Activated T-helper 1 cell treated with anti-CD3 and anti-CD28 coated beads, Interleukin-2, amount 50 U/mL, for 16 hours (primary cell): ENCODE measurements at places on chromosomes 3 and 15.

- DNase-seq, result no peak
Measured at GRCh38 chr15:25641762-25642161, 202.9 kb upstream of the UBE3A start.

DNA sequence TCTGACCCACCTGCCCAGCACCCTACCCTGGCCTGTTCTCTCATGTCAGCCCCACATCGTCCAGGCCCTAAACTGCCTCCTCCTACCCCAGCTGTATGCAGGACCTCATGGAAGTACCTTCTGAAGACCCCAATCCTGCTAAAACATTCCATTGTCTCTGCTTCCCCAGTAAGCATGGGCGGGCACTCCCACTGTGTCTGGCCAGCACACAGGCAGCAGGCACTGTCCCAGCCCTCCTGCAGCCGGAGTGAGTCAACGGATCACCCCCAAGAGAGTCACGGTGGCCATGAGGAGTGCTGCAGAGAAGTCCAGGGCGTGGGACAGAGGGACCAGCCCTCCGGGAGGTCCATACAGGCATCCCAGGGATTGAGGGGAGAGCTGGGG lies 36.4 kb upstream of the SLCO2A1 start:
- DNase-seq, result no peak

DNA sequence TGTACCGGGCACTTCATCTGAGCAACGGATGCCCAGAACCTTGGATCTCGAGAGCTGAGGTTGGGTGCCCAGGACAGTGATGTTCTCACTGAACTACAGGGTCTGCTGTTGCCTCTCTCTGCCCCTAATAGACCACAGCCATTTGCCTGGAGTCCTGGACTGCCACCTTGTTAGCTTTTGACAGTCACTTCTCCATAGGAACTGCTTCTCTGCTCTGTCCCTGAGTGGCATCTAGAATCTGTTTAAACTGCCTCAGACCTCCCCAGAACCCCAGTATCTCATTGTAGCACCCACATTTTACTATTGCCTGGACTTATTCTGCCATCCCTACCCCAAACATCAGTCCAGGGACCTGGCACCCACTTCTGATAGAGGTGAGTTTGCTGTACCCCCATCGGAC lies 194.4 kb downstream of the SLCO3A1 start:
- no peak for DNase-seq

- DNase-seq, result no peak
Measured at GRCh38 chr3:124209426-124209825, 217.5 kb upstream of the ROPN1 start.

DNA sequence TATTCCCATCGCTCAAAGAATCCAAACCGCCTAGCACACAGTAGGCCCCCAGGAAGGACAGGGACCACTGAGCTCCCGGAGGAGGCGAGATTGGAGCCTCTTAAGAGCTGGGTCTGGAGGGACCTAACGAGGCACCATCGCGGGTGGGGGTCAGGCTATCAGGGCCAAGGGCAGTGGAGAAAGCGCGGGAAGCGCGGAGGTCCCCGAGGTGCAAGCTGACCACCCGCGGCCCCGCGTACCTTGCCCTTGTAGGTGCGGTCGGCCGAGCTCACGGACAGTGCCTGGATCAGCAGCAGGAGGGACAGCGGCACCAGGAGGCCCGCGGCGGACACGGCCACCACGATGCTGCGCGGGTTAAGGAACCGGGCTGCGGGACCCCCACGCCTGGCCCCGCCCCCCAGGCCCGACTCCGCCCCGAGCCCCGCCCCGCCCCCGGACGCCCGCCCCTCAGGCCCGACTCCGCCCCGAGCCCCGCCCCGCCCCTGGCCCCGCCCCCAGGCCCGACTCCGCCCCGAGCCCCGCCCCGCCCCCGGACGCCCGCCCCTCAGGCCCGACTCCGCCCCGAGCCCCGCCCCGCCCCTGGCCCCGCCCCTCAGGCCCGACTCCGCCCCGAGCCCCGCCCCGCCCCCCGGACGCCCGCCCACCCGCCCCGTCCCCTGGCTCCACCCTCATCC lies 3.9 kb downstream of the ZDHHC19 start:
- DNase-seq, result no peak

GRCh38 chr3:102006812-102007485 lies 157.6 kb downstream of the NFKBIZ start:
- no peak for DNase-seq

GRCh38 chr15:73633991-73634495 lies 854 bp upstream of the NPTN start:
- no peak for DNase-seq

DNA sequence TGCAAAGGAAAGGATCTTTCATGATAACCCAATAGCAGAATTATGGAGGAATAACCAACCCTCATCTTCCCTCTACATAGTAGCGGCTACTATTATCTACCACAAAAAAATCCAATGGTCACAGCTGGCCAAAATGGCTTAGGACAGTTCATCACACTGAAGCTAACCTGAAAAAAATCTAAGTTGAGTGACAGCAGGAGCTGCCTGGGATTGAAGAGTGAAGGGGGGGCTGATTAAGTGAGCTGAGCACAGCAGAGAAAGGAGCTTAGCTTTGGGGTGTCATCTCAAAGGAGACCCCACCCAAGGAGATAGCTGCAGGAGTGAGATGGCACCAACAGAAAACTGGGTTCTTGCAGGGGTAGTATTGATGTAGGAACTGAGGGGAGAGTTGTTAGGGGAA lies 33.6 kb downstream of the CCNL1 start:
- no peak for DNase-seq

- DNase-seq, result no peak
Measured at GRCh38 chr3:2937055-2937454, 173.1 kb downstream of the IL5RA start.

- no peak for DNase-seq
Measured at GRCh38 chr3:4021162-4021561, 221.9 kb downstream of the LRRN1 start.

GRCh38 chr15:66698318-66698961 lies 3.6 kb upstream of the SMAD6 start:
- DNase-seq, result no peak

DNA sequence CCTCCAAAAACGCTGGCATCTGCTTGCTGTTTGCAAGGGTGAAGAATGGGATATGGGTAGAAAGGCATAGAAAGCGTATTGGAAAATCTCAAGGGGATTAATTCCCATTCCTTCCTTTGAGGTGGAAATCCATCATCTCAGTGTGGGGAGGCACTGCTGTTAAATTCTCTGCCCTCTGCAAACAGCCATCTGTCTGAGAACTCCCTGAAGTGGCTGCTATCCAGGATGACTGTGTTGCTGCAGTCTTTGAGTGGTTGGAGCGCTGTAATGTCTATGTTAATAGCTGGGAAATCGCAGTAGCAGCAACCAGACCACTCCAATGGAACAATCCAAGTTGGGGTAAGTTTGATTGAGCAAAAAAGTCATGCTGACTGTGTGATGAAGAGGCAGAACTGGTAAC lies 625.9 kb downstream of the NLGN1 start:
- no peak for DNase-seq

DNA sequence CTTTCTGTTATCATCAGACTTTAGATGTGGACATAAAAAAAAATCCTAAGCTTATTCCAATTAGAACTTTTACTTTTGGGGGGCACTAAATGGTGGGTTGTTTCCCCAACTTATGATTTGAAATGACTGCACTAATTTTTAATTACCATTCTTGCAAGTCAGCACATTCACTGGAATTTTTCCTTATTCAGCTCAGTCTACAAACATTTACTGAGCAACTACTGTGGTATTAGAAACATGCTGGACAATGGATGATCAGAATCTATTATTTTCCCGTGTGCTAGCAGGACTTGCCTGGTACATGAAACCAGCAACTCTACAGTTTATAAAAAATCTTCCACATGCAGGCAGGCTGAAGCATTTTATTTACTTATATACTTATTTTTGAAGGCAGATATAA lies 273.6 kb downstream of the FOXP1 start:
- DNase-seq, result no peak

- DNase-seq, result no peak
Measured at GRCh38 chr3:51389423-51390183, 1.5 kb upstream of the RBM15B start.

DNA sequence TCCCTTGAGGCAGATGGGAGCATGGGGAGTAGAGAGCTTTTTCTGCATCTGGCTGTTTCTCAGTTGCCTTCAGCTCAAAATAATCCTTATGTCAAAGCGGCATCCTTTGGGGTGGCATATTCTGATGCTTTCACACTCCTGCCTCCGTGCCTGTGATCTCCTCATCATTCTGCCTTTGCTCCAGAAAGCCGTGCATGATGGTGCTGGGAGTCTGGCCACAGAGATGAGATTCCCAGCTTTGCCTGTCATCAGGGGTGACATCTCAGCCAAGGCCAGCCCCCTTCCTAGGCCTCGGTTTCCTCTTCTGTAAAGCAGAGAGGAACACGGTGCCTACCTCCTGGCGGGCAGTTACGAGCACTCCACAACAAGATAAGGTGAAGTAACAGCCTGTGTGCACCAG lies 96.3 kb upstream of the ALDH1A3 start:
- DNase-seq, result no peak

GRCh38 chr3:185976100-185976499 lies 38.3 kb upstream of the TRA2B start:
- DNase-seq, result no peak

DNA sequence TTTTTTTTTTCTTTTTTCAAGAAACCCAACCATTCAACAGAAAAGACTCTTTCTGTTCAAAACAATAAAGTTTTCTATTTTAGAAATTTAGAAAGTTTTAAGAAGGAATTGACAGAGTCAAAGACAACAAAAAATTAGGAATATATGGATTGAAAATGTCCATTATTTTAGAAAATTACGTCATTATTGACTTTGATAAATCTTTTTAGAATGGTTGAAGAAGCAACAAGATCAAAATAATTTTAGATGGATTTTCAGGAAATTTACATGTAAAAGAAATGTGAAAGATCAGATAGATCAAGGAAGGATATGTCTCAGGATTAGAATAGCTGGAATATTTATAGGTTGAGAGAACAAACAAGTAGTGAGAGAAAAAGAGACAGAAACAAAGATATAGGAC lies 8.4 kb upstream of the KCNH8 start:
- DNase-seq, result no peak

DNA sequence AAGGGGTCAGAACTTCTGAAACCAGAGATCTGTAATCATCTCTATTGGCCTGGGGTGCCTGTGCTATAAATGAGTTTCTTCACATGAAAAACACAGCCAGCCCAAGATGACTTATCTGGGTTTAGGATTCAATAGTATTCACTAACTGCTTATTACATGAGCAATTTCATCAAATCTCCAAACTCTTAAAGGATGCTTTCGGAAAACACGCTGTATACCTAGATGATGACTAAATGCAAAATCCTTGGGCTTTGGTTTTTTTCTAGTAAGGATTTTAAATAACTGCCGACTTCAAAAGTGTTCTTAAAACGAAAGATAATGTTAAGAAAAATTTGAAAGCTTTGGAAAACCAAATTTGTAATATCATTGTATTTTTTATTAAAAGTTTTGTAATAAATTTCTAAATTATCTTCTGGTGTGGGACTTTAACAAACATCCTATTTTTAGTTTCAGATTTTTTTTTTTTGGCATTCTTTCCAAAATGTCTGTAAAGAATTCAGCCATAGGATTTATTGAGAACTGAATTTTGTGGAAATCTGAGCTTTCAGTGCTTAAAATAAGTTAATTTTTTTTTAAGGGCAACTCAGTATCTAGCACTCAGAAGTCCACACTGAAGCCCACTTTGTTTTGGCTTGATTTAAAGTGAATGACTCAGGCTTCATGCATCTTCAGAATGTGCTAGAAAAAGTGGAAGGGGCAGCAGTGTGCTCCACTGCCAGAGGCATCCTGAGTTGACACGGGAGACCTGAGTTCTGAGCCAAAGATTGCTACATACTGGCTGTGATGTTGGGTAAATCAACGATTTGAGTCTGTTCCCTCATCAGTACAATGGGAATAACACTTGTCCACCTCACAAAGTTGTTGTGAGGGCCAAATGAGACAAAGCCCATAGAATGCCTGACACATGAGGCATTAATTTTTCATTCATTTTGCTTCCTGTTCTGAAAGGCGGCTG lies 18.7 kb downstream of the TMEM43 start:
- no peak for DNase-seq

- DNase-seq, result no peak
Measured at GRCh38 chr15:26670116-26670515, 102.8 kb downstream of the GABRB3 start.

DNA sequence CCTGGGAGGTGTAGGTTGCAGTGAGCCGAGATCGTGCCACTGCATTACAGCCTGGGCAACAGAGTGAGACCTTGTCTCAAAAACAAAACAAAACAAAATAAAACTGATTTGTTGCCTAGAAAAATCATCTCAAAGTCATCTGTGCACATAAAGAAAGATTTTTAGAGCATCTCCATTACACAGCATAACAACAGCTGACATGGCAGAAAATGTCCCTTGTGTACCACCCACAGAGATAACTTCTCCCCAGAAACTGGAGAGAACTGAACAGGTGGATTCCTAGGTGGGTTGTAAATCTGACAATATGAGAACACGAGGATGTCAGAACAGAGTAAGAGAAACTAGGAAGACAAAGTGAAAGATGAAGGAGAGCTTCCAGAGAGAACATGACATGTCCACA lies 207.5 kb downstream of the SLC9A9 start:
- no peak for DNase-seq

DNA sequence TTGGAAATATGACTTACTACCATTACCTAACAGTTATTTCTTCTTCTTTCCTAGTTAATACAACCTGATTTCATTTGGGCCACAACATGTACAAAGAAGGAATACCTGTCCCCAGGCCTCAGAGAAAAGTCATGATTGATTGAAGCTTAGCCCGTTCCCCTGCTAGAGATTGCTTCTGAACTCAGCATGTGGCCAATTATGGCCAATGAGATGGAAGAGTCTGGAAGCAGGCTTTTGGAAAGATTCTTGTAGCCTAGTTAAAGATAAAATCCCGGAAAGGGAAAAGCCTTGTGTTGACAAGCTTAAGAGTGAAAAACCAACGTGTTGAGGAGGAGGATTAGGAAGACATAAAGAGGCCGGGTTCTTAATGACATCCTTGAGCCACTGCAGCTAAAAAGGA lies 17.0 kb upstream of the TM6SF1 start:
- DNase-seq, result no peak

- DNase-seq, result no peak
Measured at GRCh38 chr3:149449799-149450198, 24.7 kb upstream of the TM4SF4 start.

DNA sequence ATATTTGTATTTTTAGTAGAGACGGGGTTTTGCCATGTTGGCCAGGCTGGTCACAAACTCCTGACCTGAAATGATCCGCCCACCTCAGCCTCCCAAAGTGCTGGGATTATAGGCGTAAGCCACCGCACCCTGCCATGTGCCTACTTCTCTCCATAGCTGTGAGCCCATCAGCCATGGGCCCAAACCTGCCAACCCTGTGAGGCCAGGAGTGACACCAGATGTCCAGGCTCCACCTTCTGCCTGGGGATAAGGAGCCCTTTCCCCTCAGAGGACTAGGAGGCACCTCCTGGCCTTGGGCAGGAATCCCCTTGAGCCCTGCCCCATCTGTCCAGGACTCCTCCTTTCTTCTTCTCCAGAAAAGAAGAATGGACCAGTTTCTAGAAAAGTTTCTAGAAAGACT lies 14.2 kb upstream of the RFT1 start:
- DNase-seq, result no peak
